ENCODE measurements at places on chromosomes 12 and 14.

DNA sequence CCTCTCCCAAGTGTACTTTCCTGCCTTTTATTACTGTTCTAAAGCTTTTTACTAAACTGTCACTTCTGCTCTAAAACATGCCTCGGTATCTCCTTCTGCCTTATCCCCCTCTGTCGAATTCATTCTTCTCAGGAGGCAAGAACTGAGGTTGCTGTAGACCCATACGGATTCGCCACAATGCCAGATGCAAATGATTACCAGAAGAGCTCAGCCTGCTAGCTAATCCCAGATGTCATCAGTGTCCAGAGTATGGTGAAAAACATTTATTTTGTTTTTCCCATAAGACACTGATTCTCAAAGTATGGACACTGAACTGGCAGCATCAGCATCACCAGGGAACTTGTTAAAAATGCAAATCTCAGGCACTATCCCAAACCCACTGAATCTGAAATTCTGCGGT lies 359.3 kb downstream of the TMTC2 start:
- no peak overlapping the region for H3K27ac ChIP-seq
- H3K36me3 ChIP-seq, result no peaks in the 10 kb centered on the region
- peaks cover 3% of the 10 kb centered on the region for H3K4me1 ChIP-seq
- H3K4me3 ChIP-seq, result no peak overlapping the region

- no peak overlapping the region for H3K27ac ChIP-seq
- no peaks in the 10 kb centered on the region for H3K36me3 ChIP-seq
- no peak overlapping the region for H3K4me3 ChIP-seq
- no peaks in the 10 kb centered on the region for H3K27me3 ChIP-seq
- no peaks in the 10 kb centered on the region for H3K4me1 ChIP-seq
Measured at GRCh38 chr14:57712698-57713097, 153.2 kb downstream of the SLC35F4 start.

GRCh38 chr14:100429537-100429936 lies 106.4 kb downstream of the SLC25A47 start:
- no peak overlapping the region for H3K27ac ChIP-seq
- H3K27me3 ChIP-seq, result peaks cover 3% of the 10 kb centered on the region
- no peak overlapping the region for H3K4me3 ChIP-seq
- peaks cover 6% of the 10 kb centered on the region for H3K4me1 ChIP-seq

GRCh38 chr14:32109676-32110547 lies 32.8 kb downstream of the ARHGAP5 start:
- no peaks in the 10 kb centered on the region for H3K36me3 ChIP-seq
- no peak for DNase-seq
- no peak overlapping the region for H3K4me3 ChIP-seq
- peaks cover 1% of the 10 kb centered on the region for H3K27me3 ChIP-seq
- no peak overlapping the region for H3K27ac ChIP-seq

GRCh38 chr12:106345746-106346145 lies 11.8 kb upstream of the POLR3B start:
- DNase-seq, result peak; percentile 53
- no peak overlapping the region for H3K4me3 ChIP-seq
- H3K27me3 ChIP-seq, result no peaks in the 10 kb centered on the region
- no peaks in the 10 kb centered on the region for H3K4me1 ChIP-seq
- no peak overlapping the region for H3K27ac ChIP-seq

GRCh38 chr12:107134558-107134957 lies 41.2 kb upstream of the CRY1 start:
- no peak overlapping the region for H3K4me3 ChIP-seq
- H3K27ac ChIP-seq, result no peak overlapping the region
- H3K4me1 ChIP-seq, result no peaks in the 10 kb centered on the region
- H3K36me3 ChIP-seq, result no peaks in the 10 kb centered on the region
- DNase-seq, result peak; percentile 22

Measured in endothelial cell (in vitro differentiated cells).